Activated T-cell treated with anti-CD3 and anti-CD28 coated beads for 48 hours (primary cell): ENCODE measurements at places on chromosomes 7 and 10.

DNA sequence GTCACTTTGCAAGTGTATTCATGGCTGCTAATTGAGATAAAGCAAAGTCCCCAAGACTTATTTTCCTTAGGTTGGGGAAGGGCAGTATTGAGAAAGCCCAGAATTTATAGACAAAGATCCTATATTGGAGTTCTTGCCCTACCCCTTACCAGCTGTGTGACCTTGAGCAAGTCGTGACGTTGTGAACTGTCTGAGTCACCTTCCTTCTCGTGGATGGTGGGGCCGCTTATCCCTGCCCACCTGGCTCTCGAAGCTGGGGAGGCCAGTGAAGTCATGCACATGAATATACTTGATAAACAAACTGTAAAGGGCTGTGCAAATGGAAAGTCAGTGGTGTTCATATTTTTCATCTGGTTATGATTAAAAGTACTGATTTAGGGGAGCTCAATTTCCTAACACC, 127.4 kb downstream of the TACC2 start:
- no peak for DNase-seq

DNA sequence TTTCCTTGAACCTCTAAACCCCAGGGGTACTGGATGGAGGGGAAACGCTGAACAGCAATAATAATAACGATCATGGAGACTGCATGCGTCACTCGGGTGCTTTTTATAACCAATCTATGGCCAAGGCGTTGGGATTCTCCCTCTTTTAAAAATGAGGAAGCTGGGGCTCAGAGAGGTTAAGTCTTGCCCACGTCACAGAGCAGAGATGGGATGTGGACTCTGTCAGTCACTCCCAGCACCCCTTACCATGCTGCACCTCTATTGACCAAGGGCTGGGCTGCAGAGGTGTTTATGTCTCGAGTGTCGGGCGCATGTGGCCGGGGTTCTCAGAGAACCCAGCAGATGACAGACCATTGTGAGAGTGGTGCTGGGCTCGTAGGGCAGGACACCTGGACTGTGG, 129.9 kb downstream of the CDH23 start:
- no peak for DNase-seq

GRCh38 chr10:120217736-120218135, 239.3 kb upstream of the PLPP4 start:
- no peak for DNase-seq

DNA sequence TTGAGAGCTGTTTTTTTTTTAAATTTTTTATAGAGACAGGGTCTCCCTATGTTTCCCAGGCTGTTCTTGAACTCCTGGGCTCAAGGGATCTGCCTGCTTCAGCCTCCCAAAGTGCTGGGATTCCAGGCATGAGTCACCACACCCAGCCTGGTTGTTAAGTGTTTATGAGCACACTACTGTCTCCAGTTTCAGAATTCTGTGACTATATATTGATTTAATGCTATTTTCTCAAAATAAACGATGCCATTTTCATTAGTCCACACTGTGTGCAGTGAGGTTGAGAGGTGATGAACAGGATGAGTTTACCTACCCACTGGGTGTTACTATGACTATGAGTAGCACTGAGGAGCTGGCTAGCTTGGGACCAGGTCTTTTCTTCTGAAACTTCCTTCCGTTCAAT, 110.9 kb upstream of the FAM180A start:
- DNase-seq, result no peak

- no peak for DNase-seq
These were observed 1.8 kb downstream of the FRAT2 start for GRCh38 chr10:97332591-97333350.

- DNase-seq, result no peak
These were observed 11.7 kb upstream of the PRDX3 start for GRCh38 chr10:119190353-119190752.

DNA sequence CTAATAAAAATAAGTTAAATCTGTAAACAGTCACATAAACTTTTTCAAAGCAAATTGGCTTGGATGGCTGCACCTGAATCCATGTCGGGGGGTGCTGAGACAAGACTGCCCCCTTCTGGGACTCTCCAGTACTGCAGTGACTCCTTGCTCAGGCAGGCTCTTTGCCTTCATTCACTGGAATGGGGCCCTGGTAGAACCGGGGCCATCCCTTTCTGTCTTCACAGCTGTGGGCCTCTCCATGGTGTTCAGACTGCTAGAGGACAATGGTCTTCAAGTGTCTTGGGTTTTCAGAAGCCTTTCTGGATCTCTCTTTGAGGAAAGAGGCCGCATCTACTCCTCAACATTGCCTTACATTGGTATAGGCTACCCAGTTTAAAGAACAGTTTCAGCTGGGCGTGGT, 16.1 kb upstream of the IMPDH1 start:
- DNase-seq, result peak; percentile 78

DNA sequence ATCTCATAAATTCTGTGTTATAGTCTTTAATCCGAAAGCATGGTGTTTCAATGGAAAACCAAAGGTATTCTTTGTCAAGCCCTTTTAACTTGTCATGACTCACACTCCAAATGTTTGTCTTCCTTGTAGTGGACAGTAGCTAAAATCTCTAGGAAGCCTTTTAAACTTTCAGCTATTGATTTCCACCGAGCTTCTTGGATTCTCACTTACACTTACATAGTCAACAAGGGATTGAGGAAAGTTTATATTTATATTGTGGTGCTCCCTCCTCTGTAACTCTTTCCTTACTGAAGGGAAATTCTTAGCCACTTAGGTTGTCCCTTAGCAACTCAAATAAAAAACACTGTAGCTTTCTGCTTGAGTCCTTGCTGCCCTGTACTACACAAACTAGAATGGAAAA, 31.2 kb upstream of the GPR37 start:
- no peak for DNase-seq

- DNase-seq, result no peak
These were observed 1.5 kb downstream of the CTBP2 start for GRCh38 chr10:125158601-125159485.

DNA sequence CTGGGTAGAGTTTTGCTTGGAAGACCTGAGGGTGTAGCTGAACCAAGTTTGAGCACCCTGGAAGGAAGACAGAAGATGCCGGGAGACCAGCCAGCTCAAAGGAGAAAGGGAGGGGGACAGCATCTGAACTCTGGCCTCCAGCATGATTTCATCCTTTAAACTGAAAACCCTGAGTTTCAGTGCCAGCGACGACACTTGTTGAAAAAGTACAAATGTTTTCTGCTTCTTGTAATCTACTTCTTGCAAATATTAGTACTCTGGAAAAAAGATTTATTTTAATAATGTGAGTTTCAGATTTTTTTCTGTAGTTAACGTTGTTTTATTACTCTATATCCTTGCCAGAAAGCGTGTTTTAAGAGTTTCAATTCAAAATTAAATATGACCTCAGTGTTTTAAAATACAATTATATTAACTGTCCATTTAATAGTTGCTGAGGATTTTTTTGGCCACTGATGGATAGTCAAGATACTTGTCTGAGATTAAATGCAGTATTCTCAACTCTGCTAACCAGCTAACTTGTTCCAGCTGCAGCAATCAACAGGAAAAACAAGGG, 227.7 kb downstream of the MGMT start:
- no peak for DNase-seq

- no peak for DNase-seq
These were observed 735.5 kb upstream of the AUTS2 start for GRCh38 chr7:68862736-68863135.

DNA sequence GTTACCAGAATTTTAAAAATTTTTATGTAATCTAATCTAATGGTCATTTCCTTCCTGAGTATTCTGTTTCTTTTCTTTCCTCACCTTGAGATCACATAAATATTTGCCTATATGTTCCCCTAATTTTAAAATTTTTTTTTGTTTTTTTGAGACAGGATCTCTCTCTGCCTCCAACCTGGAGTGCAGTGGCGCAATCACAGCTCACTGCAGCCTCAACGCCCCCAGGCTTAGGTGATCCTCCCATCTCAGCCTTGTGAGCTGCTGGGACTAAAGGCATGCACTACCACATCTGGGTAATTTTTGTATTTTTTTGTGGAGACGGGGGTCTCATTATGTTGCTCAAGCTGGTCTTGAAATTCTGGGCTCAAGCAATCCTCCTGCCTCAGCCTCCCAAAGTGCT, 4.1 kb upstream of the PROSER2 start:
- DNase-seq, result no peak

DNA sequence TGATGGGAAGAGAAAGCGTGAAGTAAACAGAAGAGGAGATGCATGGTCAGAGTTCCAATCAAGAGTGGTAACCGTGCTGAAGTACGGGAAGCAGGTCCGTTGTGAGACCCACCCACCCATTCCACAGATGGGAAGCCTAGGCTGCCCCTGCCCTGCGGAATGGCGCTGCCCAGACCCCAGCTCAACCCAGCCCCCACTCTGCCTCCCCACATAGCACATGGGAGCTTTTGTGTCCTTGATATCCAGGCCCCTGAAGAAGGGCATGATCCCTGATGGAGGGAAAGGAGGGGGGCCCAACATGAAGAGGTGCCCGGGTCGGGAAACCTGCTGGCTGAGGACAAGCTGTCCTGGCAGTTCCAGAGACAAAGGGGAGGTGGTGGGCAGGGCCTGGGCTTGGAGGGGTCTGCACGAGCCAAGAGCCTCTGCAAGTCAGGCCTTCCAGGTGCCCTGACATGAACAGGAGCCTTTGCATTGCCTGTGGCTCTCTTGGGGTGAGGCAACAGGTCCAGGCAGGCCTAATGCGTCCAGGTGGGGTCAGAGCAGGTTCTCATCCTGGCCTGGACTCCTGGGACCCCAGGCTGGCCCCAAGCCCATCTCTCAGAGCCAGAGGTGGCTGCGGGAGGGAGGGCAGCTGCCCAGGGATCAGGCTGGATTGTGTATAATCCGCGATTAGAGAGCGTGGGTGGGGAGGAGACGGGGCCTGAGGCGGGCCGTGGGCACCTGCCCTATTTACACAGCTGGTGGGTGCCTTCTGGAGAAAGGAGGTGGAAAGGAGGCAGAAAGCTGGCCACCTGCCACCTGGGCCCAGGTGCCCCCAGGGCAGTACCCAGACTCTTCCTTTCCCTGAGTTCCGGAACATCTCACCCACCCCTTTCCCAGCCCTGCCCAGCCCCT, 23.5 kb downstream of the YKT6 start:
- DNase-seq, result no peak

- DNase-seq, result no peak
These were observed 68.1 kb downstream of the BMPER start for GRCh38 chr7:33973231-33974015.

DNA sequence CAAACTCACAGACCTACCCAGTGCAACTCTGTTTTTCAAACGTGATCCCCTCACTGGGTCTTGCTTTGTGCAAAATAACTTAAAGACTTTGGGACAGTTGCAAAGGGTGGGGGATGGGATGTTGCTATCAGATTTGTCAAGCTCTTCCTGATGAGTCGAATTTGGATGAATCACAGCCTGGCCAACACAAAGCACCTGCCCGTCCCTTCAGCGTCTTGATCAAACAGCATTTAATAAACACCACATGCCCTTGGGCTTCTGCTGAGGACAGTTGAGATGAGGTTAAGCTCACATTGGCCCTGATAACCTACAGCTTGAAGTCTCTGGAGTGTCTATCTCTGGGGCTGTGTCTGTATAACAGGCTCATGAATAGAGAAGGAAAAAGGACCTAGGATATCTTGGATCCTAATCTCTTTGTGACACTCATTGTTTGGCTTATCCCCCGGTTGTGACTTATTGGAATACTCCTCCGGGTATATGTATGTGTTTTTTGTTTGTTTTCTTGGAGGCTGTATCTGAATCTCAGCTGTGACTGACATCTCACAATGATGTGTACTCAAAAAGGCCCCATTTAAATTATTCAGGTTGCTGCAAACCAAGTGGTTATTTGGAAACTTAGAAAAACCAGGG, 132.6 kb upstream of the NAMPT start:
- DNase-seq, result no peak

GRCh38 chr10:7070950-7071349, 339.9 kb downstream of the SFMBT2 start:
- DNase-seq, result no peak

DNA sequence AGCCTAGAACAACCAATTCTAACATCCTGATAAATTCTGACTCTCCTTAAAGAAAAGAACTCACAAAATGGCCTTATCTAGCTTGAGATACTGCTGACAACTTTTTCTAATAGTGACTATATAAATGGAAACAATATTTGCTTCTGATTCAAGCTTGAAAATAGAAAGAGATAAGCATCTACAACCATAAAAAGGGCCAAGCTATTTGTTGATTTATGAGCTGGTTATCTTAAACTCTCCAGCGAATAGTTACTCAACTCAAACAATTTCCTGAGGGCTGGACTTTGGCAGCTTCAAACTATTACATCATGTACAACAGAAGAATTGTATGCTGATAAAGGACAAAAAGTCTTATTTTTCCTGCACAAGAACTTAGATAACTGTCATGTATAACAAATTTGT, 4.6 kb downstream of the USP54 start:
- DNase-seq, result no peak

GRCh38 chr10:45439873-45440272, 65.9 kb downstream of the ALOX5 start:
- DNase-seq, result no peak

GRCh38 chr7:132131196-132131595, 445.1 kb downstream of the PLXNA4 start:
- no peak for DNase-seq

GRCh38 chr7:30659312-30659711, 22.9 kb downstream of the CRHR2 start:
- DNase-seq, result no peak

- no peak for DNase-seq
These were observed 10.2 kb downstream of the LMTK2 start for GRCh38 chr7:98116656-98117461.

DNA sequence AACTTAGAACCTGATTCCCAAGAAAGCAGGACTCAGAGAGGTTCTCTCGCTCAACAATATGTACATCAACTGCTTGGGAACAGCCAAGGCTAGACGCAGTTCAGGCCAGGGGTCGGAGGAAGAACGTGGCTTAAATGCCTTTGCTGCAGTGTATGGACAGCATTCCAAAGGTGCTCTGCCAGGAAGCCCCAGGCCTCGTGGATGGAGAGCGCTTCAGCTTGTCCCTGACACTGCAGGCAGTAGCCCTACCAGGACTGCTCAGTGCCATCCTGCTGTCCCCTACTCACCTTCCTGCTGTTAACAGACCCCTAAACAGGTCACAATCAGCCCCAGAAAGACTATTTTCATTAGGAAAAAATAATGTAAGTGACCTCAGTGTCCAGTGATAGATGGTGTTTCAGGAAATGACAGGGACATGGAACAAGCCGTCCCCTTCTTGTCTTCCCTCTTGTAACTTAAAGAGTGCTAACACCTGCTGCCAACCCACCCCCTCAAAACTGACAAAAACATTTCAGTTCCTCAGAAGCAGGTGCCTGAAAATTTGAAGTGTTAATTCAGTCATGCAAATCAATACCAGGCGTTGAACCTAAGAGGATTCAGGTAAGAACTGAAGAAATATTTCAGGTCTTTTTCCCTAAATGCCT, 16.5 kb downstream of the CREB3L2 start:
- no peak for DNase-seq

- DNase-seq, result no peak
These were observed 766.4 kb downstream of the GRID1 start for GRCh38 chr10:85600026-85600743.
